ENCODE measurements at places on chromosomes 2 and 18.

DNA sequence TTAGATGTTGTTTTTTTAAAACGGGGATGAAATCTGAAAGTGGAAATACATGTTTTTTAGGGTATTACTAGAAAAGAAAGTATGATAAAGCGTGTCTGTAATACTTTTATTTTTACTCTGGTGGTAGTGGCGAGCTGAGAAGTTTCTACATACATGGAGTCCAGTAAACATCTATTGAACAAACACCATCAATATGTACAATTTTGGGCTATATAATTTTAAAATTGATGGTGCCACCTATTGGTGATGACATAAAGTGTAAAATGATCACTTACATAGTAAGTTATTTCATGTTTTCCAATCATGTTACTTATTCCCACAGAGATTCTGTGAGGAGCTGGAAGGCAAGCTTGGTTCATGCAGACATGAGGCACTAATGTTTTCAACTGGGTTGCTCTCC lies 31.5 kb upstream of the NFE2L2 start:
- DNase-seq, result no peak

- DNase-seq, result no peak
Measured at GRCh38 chr2:137165968-137166367, 400.6 kb downstream of the THSD7B start.

DNA sequence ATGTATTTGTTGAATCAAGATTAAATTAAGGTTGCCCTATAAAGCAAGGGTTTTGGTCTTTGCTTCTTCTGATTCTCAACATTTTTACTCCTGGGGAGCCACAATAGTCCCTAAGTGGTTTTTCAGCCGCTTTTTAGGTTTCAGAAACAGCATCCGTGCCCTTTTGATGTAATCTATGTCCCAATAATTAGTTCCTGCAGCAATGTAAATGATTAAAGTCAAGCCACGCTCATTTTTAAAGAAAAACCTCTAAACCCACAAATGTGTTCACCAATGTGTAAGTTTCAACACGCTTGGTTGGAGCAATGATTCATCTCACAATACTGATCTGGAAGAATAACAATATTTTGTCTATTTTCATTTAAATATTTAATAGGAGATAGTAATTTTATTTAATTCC lies 5.6 kb downstream of the ARL4C start:
- no peak for DNase-seq

DNA sequence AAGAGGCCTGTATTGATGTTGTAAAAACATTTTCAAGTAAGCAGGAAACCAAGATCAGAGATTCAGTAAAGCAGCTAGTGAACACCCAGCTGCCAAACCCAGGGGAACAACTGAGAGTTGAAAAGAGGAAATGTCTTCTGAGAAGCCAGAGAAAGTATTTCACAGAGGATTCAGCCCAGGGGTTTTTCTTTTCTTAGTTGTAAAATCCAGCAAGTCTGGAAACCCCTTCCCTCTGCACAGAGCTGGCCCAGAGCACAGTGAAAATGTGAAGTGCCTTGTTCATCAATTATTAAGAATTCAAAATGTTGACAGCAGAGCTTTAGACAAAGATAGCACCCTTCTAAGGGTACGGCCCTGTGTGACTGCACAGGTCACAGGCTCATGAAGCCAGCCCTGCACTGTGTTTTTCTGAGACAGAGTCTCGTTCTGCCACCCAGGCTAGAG lies 28.4 kb downstream of the AFF3 start:
- DNase-seq, result no peak

- no peak for DNase-seq
Measured at GRCh38 chr2:38163006-38163405, 87.1 kb upstream of the CYP1B1 start.

DNA sequence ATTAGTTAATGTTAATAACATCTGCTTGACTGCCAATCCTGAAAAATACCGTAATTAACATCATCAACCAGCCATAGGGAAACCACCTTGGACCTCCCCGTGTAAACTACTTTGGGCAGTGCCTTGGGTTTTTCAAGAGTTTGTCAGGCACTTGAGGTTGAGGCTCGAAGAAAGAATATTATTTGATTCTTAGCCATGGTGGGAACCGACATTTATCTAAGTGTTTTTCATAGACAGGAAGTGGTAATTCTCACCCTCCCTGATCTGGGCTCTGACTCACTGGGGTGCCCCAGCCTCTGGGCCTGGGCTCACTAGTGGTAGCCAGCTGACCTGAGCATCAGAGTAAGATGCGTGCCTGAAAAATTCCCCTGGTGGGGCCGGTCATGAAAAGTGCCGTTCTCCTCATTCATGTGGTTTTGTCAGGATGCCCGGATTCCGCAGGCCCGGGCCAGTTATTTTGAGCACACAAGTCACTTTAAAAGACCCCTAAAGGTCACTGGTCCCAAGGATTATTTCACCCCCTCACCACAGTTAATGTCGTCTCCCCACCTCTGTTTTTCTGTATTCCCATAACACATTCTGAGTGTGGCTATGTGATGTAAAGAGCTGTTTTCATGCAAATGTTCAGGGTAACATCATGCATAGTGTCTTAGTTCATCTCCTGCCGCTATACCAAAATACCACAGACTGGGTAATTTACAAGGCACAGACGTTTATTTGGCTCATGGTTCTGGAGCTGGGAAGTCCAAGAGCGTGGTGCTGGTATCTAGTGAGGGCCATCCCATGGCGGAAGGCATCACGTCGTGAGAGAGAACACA lies 21.6 kb upstream of the SPATA3 start:
- DNase-seq, result no peak

DNA sequence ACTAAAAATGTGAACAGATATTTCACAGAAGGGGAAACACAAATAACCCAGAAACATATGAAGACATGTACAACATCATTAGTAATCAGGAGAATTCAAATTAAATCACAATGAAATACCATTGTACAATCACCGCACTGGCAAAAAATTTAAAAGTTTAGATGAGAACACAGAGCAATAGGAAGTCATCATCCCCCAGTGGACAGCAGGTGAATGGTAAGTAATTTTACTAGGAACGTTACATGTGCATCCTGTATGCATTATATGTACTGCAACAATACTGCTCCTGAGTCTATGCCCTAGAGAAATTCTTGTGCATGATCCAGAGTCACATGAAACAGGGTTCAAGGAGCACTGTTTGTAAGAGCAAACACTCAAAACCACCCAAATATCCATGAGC lies 713.8 kb downstream of the NRXN1 start:
- DNase-seq, result no peak

GRCh38 chr2:167637741-167638140 lies 609.7 kb downstream of the STK39 start:
- DNase-seq, result no peak

DNA sequence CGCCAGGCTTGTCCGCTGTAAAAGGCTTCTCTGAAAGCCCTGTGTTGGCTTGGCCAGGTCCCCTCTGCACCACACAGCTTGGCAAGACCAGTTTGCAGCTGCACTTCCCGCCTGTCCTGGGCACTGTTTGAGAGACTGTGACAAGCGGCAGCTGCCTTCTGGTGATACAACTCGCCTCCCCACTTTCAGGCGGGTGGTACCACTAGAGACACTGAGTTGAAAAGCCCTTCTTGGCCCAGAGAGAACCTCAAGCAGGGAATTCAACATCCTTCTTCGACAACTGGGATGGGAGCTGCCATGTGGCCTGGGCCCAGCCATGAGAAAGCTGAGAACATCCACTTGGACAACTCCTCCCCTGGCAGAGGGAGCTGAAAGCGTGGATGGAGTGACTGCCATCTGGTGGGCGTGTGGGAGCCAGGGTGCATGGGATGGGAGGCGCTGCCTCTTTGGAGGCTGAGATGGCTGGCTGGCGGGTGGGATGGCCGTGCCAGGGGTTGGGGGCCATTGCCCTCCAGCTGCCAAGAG lies 125.5 kb upstream of the REV1 start:
- DNase-seq, result no peak

- DNase-seq, result no peak
Measured at GRCh38 chr18:65946777-65947176, 196.0 kb downstream of the CDH7 start.

DNA sequence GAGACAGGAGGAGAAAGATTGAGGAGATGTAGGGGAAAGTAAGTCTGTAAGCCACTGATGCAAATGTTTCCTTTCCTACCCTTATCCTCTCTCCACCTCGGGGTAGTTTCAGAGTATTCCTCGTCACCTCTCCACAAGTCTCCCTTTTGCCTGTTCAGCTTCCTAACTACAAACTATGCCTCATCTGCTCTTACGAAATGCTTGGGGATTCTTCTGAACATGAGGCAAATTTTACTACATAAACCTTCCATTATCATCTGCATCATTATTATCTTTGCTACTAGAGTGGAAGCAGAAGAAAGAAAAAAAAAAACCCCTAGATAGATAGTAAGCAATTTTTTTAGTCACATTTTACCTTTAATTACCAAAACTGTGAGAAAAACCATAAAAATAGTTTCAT lies 43.1 kb upstream of the CWC22 start:
- no peak for DNase-seq

Measured in iPS DF 6.9 (cell line).